ENCODE measurements at places on chromosomes 4 and X.

DNA sequence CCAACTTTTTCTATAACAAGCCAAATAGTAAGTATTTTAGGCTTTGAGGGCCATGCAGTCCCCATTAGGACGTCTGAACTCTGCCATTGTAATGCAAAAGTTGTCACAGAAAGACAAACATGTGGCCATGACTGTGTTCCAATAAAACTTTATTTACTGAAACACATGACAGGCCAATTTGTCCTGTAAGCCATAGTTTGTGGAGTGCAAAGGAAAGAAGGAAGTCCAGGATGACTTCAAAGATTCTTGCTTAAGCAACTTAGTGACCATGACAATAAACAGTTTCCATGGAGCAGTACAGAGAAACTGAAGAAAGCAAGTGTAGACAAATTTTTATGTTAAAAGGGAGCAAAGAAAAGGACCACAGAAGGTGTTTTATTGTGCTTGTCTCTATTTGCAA, 35.0 kb upstream of the MYOZ2 start:
- DNase-seq = no peak

GRCh38 chr4:26936284-26937065, 75.8 kb downstream of the STIM2 start:
- DNase-seq = no peak

DNA sequence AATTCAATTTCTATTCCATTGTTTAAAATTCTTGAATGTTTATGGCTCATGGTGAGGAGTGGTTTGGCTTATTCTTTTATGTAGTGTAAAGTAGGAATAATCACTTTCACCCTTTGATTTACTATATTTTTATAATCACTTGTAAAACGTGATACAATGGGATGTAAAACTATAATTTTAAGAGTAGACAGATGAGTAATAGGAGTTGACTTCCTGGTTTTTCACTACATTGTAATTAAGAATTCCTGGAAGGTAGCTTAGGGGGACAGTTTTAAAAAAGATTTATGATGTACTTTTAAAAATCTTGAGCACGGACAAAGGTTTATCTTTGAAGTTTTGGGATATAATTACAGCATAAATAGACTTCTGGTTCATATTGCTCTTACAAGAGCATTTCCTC, 65.3 kb downstream of the PDGFC start:
- no peak for DNase-seq

DNA sequence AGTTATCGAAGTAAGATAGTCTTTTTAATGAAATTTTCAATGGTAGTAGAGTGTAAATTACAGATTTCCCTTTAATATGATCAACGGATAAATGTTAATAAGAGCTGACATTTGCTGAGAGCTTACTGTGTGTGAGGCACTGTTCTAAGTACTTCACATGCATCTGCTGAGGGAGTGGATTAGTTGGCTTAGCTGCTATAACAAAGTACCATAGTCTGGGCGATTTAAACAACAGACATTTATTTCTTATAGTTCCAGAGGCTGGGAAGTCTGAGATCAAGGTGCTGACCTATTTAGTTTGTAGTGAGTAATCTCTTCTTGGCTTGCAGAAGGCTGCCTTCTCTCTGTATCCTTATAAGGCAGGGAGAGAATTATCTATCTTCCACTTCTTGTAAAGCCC, 174.3 kb downstream of the CEP135 start:
- no peak for DNase-seq

- no peak for DNase-seq
Observed at GRCh38 chr4:6180841-6181631, 19.3 kb downstream of the JAKMIP1 start.

- no peak for DNase-seq
Observed at GRCh38 chr4:7172508-7172907, 19.8 kb upstream of the SORCS2 start.

- DNase-seq = no peak
Observed at GRCh38 chr4:55318175-55319129, 27.6 kb upstream of the SRD5A3 start.

- DNase-seq = peak; percentile 49
Observed at GRCh38 chr4:24980064-24980690, 50.6 kb downstream of the LGI2 start.

GRCh38 chrX:39814391-39814790, 283.4 kb downstream of the BCOR start:
- DNase-seq = no peak

- DNase-seq = peak; percentile 66
Observed at GRCh38 chr4:139083607-139083955, 68.0 kb downstream of the NOCT start.

- peak; percentile 3 for DNase-seq
Observed at GRCh38 chr4:10640561-10641201, 43.9 kb downstream of the CLNK start.

- no peak for DNase-seq
Observed at GRCh38 chrX:15838017-15838416, 16.6 kb downstream of the AP1S2 start.

DNA sequence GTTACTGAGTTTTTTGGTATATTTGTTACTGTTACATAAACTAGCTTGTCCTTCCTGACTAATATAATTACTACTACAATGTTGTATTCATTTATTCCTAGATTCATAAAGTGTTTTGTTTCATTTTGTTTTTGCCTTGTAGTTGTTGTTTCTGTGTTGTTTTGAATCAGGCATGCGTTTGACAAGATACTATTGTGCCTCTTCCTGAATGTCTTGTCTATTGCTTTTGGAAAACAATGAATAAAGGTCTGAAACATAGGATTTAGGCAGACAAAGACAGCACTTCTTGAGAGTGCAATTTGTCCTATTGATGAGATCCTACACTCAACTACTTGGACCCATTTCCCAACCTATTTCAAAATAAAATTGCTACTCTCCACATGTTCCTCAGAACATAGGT, 630.4 kb upstream of the BOD1L1 start:
- no peak for DNase-seq

- no peak for DNase-seq
Observed at GRCh38 chr4:142615324-142615665, 230.8 kb downstream of the INPP4B start.

GRCh38 chr4:111977419-111977965, 167.8 kb upstream of the FAM241A start:
- DNase-seq = no peak

- DNase-seq = no peak
Observed at GRCh38 chr4:137748616-137749015, 216.3 kb upstream of the PCDH18 start.

DNA sequence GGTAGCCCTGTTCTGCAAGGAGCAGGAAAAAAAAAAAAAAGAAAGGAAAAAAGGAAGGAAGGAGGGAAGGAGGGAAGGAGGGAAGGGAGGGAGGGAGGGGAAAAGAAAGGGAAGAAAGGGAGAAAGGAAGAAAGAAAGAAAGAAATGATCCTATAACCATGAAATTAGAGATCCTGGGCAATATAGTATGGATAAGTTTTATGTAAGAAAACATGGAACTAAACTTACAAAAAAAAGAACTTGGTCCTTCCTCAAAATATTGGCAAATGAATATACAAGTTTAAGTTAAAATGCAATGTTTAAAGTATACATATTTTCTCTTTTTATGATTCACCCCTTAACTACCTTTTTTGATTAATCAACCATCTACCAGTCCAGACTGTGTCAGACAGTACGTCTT, 18.9 kb downstream of the BBS7 start:
- DNase-seq = no peak

- no peak for DNase-seq
Observed at GRCh38 chr4:28921886-28922285, 1798.3 kb upstream of the PCDH7 start.

DNA sequence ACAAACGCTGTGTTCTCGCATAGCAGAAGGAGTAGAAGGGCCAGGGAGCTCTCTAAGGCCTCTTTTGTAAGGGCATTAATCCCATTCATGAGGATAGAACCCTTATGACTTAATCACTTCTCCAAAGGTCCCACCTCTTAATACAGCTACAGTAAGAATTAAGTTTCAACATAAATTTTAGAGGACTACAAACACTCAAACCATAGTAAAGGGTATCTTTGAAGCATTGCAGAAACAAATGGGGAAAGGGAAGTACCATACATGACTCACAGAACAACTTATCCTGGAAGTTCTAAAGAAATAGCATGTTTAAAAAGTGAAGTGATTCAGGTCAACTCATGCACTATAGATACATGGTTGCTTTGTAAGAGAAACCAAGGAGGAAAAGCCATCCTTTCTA, 680.8 kb downstream of the RPA4 start:
- DNase-seq = no peak

- DNase-seq = no peak
Observed at GRCh38 chr4:22897520-22898108, 204.9 kb downstream of the GBA3 start.

GRCh38 chr4:102869569-102870197, 891 bp downstream of the CISD2 start:
- peak; percentile 21 for DNase-seq

GRCh38 chrX:49030283-49030682, 12.9 kb downstream of the TFE3 start:
- no peak for DNase-seq
